GM23248 (cell line): ENCODE measurements at places on chromosomes 3 and 15. TPM values are rescaled to one million over a fixed set of nuclear protein-coding genes. Genes with fewer than 3 reads are reported as not detected.

ZBBX gene
- not detected in 2 replicates for total RNA-seq

XCR1 gene
- total RNA-seq, result not detected in 2 replicates

MUSTN1 gene
- total RNA-seq, result not detected in 2 replicates

CFAP44 gene
- total RNA-seq, result 1.4 and 2.7 TPM in 2 replicates

ZNF385D gene
- 0.76 and 0.97 TPM in 2 replicates for total RNA-seq

LRRC15 gene
- total RNA-seq, result 16.4 and 24.2 TPM in 2 replicates

MAGEL2 gene
- 0.22 TPM in 1 of 2 replicates, not detected in the other for total RNA-seq

IMPG2 gene
- total RNA-seq, result 0.11 TPM in 1 of 2 replicates, not detected in the other

GALNT15 gene
- 11.7 and 12.9 TPM in 2 replicates for total RNA-seq

LIPC gene
- total RNA-seq, result 0.38 and 0.43 TPM in 2 replicates

LRTM1 gene
- total RNA-seq, result not detected in 2 replicates

GOLGA6L22 gene
- not detected in 2 replicates for total RNA-seq

INSYN1 gene
- total RNA-seq, result 8.1 and 10.4 TPM in 2 replicates

RETNLB gene
- total RNA-seq, result not detected in 2 replicates

SLC9C1 gene
- total RNA-seq, result not detected in 2 replicates

SIDT1 gene
- not detected in 2 replicates for total RNA-seq

PLXND1 gene
- total RNA-seq, result 67.2 and 83.0 TPM in 2 replicates

KLF15 gene
- total RNA-seq, result 0.13 and 0.54 TPM in 2 replicates

PDE12 gene
- 13.8 and 21.4 TPM in 2 replicates for total RNA-seq

ARL14 gene
- not detected in 2 replicates for total RNA-seq

MINAR1 gene
- total RNA-seq, result 1.3 and 1.6 TPM in 2 replicates

ZNF501 gene
- 5.4 and 9.0 TPM in 2 replicates for total RNA-seq

LYZL4 gene
- not detected in 2 replicates for total RNA-seq

PDE8A gene
- total RNA-seq, result 22.7 and 28.5 TPM in 2 replicates

ADGRG7 gene
- total RNA-seq, result not detected in 2 replicates

UBL7 gene
- total RNA-seq, result 70.4 and 74.2 TPM in 2 replicates

TGM4 gene
- total RNA-seq, result not detected in 2 replicates

GRK7 gene
- not detected in 2 replicates for total RNA-seq

ACP3 gene
- 0.51 and 1.6 TPM in 2 replicates for total RNA-seq

MOBP gene
- total RNA-seq, result not detected in 2 replicates

CD96 gene
- total RNA-seq, result not detected in 2 replicates

IQCF6 gene
- not detected in 2 replicates for total RNA-seq

SLCO3A1 gene
- 0.38 and 1.9 TPM in 2 replicates for total RNA-seq

CKMT1B gene
- total RNA-seq, result not detected in 2 replicates

DYNLT2B gene
- 9.6 and 47.8 TPM in 2 replicates for total RNA-seq

ATP10A gene
- 64.1 and 73.1 TPM in 2 replicates for total RNA-seq

CRYGS gene
- 0.63 and 0.76 TPM in 2 replicates for total RNA-seq

FBLN2 gene
- total RNA-seq, result 636 and 646 TPM in 2 replicates
